ENCODE measurements at places on chromosomes 16 and 17.

DNA sequence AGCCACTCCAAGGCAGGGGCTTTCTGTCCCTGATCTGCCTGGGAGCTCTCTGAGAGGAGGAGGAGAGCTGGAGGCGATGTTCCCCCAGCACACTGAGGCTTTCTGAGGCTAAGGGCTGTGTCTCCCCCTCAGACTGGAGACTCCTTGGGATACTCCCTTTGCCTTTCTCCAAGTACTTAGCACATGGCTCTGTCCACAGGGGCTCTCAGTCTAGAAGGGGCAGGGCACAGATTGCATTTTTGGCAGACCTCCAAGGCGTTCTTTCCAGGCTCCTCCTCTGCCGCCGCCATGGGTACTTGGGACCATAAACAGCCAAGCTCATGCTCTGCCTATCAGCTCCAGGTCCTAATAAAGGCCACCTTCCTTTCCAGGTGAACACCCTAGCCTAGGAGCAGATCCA is 1.8 kb upstream of the GIP start:
- no peak for DNase-seq

DNA sequence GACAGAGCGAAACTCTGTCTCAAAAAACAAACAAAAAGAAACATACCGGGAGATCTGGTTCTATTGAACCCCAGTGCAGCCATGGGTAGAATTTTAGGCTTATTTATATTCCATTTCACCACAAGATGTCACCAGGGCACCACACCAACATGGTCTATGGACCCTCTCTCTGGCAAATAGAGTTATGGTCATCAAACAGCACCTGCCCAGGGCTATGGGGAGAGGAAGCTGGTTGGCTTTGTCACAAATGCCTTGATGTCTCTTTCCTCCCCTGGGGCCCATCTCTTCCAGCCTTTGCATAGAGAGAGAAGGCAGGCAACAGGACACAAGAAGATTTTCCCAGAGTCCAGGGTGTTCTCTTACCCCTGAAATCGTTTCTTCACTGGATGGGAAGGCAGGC is 128.4 kb downstream of the WWOX start:
- no peak for DNase-seq

GRCh38 chr17:29566473-29567303 is at the start of gene ABHD15:
Gene ABHD15, minus strand, starts transcription at chr17:29567037. Its CDS starts 71 bp downstream, at chr17:29566966.
- DNase-seq: peak; percentile 75

GRCh38 chr17:8371786-8372185 is 4.7 kb downstream of the KRABD2 start:
- DNase-seq: no peak

- no peak for DNase-seq
Measured at GRCh38 chr16:20803192-20803560, 3.1 kb downstream of the ERI2 start.

- no peak for DNase-seq
Measured at GRCh38 chr17:1186214-1186820, 6.5 kb upstream of the ABR start.

DNA sequence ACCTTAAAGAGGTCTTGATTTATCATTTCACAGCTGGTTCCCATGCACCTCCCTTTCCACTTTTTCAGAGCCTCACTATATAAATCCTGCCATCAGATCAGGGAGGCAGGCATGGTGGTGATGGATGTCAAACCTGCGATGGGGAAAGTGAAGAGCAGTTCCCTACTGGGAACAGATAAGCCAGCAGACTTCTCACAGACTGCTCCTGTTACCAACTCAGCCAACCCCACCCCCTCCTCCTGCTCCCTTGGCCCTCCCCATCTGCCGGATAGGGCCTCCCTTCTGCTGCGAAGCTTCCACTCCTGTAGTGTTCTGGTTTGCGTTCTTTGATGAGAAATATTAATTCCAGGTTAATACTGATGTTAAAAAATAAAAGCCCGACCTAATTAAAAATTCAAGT is 232.1 kb downstream of the STX8 start:
- no peak for DNase-seq

- peak; percentile 34 for DNase-seq
Measured at GRCh38 chr16:69397821-69398521, 12.2 kb upstream of the TERF2 start.

GRCh38 chr16:27239906-27240655 is 28.5 kb downstream of the NSMCE1 start:
- peak; percentile 37 for DNase-seq

DNA sequence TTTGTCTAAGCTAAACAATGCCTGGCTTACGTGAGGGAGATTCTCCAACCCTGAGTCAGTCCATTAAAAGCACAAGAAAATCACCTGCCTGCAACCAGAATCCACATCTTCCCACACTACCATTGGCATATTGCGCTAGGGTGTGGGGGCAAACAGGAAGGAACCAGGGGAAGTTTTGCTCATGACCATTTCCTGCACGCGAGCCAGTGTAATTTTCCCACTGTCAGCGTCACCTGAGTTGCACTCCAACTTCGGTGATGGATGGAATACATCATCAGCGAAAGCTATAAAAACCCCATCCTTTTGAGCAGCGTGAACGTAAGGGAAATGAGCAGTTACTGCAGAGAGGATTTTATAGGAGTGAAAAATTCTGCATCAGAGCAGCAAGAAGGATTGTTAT is 167.9 kb upstream of the NOL11 start:
- DNase-seq: no peak

GRCh38 chr17:7561589-7562207 is at the start of gene SENP3:
Gene SENP3, plus strand, starts transcription at chr17:7561919. Its CDS starts 1,158 bp downstream, at chr17:7563077.
- peak; percentile 94 for DNase-seq

DNA sequence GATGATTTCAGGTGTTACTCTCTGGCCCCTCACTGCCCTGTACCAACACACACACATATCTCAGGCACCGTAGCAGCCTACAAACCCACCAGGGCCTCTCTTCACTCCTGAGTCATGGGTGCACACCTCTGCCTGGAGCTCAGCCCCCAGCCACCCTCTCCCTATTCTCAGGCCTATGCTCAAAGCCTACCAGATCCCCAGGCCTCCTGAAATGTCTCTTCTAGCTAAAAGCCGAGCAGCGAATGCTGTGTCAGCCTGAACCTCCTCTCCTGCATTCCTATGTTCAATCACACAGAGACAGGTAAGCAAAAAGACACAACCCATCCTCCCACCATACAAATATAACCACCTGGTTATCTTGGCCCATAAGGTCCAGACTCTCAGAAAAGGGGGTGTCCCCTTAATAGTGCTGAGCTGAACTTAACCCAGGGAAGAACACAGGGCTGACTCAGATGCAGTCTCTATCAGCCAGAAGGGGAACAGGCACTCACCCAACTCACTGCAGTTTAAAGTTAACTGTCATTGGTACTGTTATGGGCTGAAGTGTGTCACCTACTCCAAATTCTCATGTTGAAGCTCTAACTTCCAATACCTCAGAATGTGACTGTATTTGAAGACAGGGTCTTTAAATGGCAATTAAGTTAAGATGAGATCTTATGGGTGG is 62.0 kb upstream of the TEKT3 start:
- no peak for DNase-seq

DNA sequence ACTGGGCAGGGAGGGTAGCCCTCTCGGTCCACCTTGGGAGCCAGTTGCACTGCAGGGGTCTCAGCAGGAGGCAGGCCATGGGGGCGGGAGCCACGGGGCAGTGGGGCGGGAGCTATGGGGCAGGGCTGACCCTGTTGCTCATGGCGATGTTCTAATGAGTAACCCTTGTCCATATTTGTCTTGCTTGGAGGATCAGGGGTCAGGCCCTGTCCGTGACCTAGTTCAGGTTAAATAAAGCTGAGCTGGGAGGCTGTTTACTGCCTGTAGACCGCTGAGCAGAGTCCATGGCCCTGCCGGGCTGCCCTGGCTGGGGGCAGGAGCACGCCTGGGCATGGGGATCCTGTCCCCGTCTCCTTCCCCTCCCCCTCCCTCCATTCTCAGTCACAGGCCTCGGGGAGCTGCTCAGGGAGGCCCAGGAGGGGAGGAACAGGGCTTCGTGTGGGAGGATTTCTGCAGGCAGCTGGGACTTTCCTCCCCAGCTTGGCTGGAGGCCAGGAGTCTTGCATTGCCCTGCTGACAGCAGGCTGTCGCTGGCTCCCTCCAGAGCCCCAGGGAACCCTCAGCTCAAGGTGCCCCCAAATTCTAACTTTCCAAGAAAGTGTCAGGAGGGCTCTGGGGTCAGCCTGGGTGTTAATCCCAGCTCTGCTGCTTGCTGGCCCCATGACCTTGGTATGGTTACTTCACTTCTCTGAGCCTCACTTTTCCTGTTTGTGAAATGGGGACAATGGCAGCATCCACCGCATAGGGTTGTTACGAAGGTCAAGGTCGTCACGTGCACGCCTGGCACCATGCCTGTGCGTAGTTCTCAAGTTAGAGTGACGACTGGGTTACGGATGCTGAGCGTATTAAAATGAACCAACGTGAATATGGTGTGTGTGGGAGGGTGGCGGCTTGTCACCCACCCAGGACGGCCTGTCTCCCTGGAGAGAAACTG is 6.1 kb upstream of the SERPINF2 start:
- DNase-seq: no peak

DNA sequence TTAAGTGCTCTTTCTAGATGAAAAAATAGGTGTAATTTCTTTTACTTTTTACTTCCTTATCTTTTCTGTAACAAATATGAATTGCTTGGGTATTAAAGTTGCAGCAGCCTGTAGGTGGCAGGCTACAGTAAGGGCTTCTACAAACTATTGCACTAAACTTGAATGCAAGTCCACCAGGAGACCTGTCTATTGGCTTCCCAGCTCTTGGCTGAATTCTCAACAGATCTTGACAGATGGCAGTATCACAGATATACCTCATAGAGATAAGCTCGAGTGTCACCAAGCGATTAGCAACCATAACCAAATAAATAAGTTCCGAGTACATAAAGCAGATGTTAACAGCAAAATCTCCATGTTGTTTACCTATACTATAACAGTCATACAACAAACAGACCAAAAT is 5.9 kb downstream of the BBS2 start:
- DNase-seq: no peak

- DNase-seq: no peak
Measured at GRCh38 chr16:86015606-86016005, 116.6 kb downstream of the IRF8 start.
